ENCODE measurements at places on chromosomes 1 and 21.

DNA sequence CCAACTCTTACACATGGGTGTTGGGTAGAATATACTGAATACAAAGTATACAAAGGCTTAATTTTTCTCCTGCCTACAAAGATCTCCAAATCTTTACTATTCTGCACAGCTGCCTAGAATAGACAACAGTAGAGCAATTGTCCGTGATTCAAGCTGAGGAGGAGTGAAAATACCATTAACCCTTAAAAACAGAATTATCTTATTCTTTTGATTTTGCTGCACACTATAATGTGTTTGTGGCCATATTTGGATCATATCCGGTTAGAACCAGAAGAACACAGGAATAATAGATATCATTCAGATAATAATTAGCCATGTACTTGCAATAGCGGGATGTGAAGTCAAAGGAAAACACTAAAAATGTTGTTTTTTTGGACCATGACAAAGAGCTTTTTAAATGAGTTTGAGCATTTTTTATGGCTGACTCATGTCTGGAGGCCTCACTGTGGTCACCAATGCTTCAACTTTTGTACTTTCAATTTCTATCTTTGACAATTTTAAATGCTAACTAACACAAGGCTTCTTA is 197.6 kb upstream of the FOXD3 start:
- DNase-seq: no peak

DNA sequence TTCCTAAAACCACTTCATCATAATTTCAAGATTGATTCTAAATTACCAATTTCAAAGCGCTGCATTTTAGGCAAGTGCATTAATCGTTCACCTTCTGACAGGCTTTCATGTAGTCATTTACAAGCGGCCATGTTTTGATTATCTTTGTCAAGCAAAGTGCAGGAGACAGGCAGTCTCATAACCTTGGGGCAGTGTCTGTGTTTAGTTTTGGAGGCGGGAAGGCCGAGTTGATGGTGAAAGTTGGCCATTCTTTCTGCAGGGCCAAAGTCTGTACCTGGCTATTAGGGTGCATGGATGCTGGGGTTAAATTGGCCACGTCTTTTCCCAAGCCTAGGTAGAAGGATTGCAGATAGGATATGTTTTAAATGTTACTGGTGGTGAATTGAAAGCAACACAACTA is 2.9 kb downstream of the AGPAT3 start:
- no peak for DNase-seq

GRCh38 chr1:21506804-21507203 is 2.4 kb upstream of the ALPL start:
- no peak for DNase-seq

- no peak for DNase-seq
Observed at GRCh38 chr1:209800984-209801834, 4.7 kb downstream of the IRF6 start.

DNA sequence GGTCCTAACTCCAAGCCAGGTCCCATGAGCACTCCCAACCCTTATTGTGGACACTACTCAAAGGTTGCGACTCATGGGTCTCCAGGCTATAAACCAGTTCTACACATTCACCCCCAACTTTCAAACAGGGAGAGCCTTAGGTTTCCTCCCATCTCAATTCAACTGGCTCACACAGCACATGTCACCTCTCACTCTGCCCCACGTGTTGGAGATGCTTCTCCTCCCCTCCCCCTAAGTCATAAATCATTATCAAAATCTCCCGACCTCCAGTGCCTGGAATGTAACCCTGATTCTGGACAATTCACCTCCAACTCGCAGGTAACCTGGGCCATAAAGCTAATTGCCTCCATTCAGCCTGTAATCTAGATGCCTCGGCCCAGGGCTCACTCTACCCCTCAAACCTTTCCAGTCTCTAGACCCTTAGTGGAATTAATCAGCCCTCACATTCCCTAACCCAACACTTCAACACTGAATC is 595 bp downstream of the AK2 start:
- DNase-seq: peak; percentile 30

- DNase-seq: no peak
Observed at GRCh38 chr1:227996187-227996950, 10.4 kb upstream of the WNT3A start.

GRCh38 chr21:26800455-26800854 is 44.8 kb downstream of the ADAMTS1 start:
- no peak for DNase-seq

GRCh38 chr1:52880206-52880605 is 37.6 kb downstream of the ZYG11A start:
- no peak for DNase-seq

DNA sequence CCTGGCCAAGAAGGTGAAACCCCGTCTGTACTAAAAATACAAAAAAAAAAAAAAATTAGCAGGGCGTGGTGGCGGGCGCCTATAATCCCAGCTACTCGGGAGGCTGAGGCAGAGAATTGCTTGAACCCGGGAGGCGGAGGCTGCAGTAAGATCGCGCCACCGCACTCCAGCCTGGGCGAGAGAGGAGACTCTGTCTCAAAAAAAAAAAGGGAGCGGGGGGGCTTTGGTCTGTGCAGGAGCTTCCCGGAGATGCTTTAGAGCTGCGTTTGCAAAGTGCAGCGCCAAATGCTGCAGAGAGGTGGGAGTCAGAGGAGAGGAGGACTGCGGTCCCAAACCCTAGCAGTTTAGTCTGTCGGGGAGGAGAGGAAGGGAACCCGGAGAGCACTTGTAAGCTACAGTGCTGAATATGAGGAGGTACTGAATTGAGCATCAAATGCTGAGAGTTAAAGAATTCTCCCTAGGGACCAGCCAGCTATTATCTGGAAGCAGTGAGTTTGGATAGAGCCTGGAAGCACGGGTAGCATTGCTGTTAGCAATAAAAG is 569 bp downstream of the FALEC start:
- no peak for DNase-seq

GRCh38 chr1:216140730-216141524 is 282.3 kb downstream of the USH2A start:
- no peak for DNase-seq

DNA sequence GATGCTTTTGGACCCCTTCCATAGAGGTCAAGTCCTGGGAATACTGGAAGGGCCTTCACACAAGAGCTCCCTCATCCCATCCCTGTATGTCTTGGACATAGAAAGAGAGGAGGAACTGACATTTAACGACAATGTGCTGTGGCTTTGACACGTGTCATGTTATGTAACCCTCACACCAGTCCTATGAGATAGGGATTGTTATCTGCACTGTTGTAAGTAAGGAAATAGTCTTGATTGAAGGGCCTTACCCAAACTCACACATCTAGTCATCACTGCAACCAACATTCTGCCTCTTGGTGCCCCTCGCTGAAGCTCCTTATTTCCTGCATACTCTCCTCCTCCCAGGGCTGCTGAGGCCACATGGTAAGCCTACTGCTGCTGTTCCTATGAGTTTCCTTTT is 63.7 kb upstream of the ANGPTL1 start:
- no peak for DNase-seq

DNA sequence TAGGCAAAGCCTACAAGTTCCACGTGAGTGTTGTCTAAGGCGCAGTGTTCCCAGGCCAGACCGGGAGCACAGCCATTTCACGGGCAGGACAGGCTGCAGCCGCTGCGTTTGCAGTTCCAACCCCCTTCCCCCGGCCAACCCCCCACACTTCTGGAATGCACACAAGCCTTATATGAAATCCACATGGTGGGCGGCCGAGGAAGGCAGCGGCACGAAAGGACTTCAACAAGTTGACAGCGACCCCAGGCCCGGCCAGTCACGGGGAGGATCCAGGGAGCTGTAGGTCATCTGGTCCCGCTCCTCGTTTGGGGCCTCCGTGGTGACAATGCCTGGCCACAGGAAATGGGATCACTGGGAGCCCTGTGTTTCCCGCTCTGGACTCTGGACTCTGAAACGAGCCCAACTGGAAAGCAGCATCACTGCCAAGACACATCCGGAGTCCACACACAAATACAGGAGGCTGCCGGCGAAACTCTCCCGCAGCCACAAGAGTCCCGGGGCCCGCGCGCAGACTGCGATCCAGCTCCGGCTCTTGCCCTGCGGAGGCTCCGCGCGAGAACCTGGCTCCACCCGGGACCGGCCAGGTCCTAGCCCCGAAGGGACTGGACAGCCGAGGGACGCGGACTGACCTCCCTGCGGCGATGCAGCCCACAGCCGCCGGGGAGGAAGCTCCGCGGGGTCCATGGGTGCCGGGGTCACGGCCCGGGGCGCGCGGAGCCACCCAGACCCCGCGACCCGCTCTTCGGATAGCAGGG is 794 bp downstream of the NID1 start:
- DNase-seq: peak; percentile 35

GRCh38 chr1:162625679-162626078 is 6.6 kb upstream of the DDR2 start:
- DNase-seq: no peak

DNA sequence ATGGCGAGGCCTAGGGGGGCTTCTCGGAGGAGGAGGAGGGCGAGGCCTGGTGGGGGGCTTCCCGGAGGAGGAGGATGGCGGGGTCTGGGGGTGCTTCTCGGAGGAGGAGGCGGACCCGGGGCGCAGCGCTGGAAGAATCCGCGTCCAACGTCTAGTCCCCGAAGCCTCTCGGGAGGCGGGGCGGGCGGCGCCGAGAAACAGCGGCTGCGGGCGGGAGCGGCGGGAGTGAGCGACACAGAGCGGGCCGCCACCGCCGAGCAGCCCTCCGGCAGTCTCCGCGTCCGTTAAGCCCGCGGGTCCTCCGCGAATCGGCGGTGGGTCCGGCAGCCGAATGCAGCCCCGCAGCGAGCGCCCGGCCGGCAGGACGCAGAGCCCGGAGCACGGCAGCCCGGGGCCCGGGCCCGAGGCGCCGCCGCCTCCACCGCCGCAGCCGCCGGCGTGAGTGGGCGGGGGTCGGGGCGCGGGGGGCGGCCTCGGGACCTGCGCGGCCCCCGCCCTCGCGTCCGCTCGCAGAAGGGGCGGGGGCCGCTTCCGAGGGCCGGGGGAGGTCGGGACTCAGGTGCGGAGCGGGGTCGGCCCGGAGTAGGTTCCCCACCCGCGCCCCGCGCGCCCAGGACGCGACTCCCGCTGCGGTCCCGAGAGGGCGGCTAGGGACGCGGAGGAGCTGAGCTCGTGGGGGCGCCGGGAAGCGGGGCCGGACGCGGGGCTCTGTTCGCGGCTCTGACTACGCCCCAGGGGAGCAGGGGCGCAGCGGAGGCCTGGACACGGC is at the start of gene KLHL17:
TSS of gene KLHL17 (plus strand) at position 222 of the 769 bp plus-strand sequence. CDS start at position 332, 110 bp downstream.
- peak; percentile 94 for DNase-seq

- DNase-seq: no peak
Observed at GRCh38 chr1:178477841-178478240, 18.9 kb downstream of the CLEC20A start.

DNA sequence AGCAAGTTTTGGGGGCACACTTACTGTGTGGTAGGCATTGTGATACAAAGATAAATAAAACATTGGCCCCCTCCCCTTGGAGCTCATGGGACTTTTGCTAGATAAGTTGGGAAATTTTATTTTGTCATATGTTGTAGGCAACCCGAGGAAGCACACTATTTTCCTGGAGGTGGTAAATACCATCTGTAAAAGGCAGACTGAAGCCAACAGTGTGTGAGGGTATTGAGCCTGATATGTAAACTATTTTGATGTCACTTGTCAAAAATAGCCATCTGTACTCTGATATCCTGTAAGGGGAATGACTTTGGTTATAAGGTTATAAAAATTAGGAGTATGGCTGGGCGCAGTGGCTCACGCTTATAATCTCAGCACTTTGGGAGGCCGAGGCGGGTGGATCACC is 30.6 kb downstream of the VANGL2 start:
- no peak for DNase-seq

DNA sequence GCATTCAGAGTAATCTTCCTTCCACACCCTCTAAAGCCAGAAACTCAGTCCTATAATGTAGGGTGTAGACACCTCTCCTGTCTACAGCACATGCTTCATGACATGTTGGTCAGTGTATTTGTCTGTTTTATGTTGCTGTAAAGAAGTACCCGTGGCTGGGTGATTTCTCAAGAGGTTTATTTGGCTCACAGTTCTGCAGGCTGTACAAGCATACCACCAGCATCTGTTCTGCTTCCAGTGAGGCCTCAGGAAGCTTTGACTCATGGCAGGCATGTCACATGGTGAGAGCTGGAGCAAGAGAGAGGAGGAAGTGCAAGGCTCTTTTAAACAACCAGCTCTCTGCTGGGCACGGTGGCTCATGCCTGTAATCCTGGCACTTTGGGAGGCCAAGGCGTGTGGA is 12.1 kb downstream of the PLOD1 start:
- no peak for DNase-seq

DNA sequence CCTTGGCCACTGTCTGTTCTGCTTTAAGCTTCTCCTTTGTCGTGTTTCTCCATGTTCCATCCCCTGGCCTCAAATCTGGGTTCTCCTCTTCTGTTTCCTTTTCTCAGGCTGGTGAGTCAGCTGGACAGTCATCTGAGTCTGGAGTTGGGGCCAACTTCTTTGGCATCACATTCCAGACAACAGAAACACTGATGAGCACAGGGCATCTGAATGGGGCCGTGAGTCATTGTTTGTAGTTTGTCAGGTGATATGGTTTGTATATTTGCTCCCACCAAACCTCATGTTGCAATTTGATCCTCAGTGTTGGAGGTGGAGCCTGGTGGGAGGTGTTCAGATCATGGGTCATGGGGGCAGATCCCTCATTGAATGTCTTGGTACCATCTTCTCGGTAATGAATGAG is 14.3 kb upstream of the OLIG2 start:
- no peak for DNase-seq

GRCh38 chr21:42370894-42371654 is 4.7 kb upstream of the TFF1 start:
- DNase-seq: no peak

DNA sequence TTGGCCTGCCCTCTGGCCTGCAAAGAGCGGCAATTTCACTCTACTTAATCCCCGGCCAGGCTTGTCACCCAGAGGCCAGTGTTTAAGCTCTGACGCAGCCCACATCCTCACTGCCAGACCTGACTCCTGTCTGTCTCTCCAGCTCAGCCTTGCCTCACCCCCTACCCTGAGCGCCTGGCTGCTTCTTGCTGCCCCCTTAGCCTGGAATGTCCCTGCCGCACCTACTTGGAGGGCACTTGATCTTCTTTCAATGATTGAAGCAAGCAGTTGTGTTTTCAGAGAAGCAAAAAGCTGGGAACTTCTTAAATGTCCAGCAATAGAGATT is 87.4 kb upstream of the ZBTB40 start:
- DNase-seq: no peak

DNA sequence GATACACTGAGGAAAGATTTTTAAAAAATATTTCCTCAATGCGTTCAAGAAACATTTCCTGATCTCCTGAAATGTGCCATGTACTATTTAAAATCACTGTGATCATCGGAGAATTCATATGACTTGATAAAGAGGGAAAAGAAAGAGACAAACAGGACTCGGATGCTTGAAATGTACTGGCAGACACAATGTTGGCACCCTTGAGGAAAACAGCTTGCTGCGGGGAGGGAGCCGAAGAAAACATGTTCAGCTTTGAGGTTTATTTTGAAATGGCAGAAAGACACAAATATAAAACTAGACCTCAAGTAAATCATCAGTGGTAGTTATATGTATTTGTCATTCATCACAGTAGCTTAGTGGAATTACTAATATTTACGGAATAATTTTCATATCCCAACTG is 100.9 kb upstream of the BRINP3 start:
- no peak for DNase-seq

- no peak for DNase-seq
Observed at GRCh38 chr1:230865062-230865817, 3.1 kb downstream of the C1orf198 start.

GRCh38 chr21:45560106-45561021 is 18.1 kb upstream of the SLC19A1 start:
- DNase-seq: peak; percentile 31
